IPS-NIHi11 (cell line): ENCODE measurements at places on chromosomes 3 and 15.

GRCh38 chr15:84878504-84878903 lies 6.0 kb upstream of the SLC28A1 start:
- peak; percentile 87 for DNase-seq

DNA sequence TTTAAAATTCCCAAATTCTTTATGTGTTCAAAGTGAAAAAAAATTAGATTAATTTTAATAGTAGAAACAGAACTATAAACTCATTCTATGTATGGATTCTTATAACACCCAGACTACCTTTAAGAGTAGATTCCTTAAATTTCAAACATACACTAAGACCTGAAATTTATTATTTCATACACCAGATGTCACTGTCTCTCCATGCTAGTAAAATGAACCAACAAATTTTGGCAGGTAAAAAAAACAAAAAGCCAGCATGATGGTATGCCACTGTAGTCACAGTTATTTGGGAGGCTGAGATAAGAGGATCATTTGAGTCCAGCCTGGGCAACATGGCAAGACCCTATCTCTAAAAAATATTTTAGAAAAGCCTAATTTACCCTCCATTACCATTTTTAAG lies 461.3 kb upstream of the NAALADL2 start:
- DNase-seq: no peak

GRCh38 chr15:85097725-85098124 lies 116.1 kb downstream of the PDE8A start:
- no peak for DNase-seq

DNA sequence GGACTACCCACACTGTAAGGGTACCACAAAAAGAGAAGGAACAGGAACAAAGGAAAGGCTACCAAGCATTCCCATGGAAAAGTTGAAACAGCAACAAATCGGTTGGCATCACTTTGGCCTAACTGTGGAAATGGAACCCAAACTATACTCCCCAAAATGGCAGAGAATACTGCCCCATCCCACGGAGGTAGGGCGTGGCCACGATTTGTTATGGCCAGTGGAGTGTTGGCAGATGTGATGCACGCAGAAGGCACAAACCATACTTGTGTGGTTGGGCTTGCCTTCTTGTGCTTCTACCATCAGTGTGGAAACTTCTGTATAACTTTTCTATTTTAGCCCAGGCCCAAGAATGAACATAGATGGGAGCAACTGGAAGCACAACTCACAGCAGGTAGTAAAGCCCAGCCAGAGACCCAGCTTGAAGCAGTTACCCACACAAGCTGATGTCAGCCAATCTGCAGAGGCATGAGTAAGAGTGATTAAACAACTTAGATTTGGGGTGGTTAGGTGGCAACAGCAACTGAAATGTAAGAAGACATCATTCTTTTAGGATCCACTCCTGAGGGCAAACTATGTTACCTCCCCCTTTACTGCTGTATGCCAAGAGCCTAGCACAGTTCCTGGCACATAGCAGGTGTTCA lies 64.1 kb downstream of the BTD start:
- no peak for DNase-seq

GRCh38 chr3:25493786-25494185 lies 65.7 kb downstream of the RARB start:
- DNase-seq: no peak

GRCh38 chr15:70023769-70024491 lies 73.8 kb downstream of the TLE3 start:
- DNase-seq: no peak

DNA sequence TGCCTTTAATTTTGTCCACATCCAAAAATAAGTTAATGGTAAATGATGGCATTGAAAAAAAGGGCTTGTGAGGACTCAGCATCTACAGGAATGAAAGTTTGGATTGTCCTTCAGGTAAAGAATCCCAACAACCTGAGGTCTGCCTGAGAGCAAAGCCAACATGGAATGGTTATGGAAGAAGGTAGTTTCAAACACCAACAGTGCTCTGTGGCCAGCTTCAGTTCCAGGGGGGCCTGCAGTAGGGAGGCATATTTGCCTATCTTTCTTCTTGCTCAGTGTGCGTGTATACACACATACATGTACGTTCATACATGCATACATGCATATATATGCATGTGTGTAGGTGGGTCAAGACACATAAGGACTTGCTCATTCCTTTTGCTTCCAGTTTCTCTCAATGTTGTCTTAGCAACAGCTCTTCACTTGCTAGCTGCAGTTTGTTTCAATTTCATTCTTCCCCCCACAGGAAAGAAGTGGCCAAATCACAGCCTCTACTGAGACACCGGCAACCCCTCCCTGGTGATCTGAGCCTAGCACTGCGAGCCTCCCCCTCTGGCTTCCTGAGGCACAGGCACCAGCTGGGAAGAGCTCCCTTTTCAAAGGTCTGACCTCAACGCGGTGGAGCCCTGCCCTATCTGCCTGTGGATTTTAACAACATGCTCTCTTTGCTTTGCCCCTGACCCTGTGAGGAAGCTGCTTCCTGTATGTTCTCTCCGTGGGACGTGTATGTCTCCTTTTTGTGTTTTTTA lies 146.2 kb downstream of the KLF13 start:
- DNase-seq: peak; percentile 46
